ENCODE measurements at places on chromosomes 2 and 18.

- H3K4me1 ChIP-seq, result peaks cover 5% of the 10 kb centered on the region
- DNase-seq, result peak; percentile 41
- no peak overlapping the region for H3K4me3 ChIP-seq
- H3K36me3 ChIP-seq, result no peaks in the 10 kb centered on the region
- H3K27me3 ChIP-seq, result no peaks in the 10 kb centered on the region
- no peak overlapping the region for H3K27ac ChIP-seq
Observed at GRCh38 chr18:30088238-30089015, 954.1 kb downstream of the DSC3 start.

GRCh38 chr2:207078186-207078798 lies 87.5 kb downstream of the KLF7 start:
- peaks cover 56% of the 10 kb centered on the region for H3K36me3 ChIP-seq
- no peaks in the 10 kb centered on the region for H3K4me1 ChIP-seq
- H3K4me3 ChIP-seq, result no peak overlapping the region
- no peak for DNase-seq

GRCh38 chr2:65031341-65032018 lies 24.7 kb upstream of the CEP68 start:
- H3K4me1 ChIP-seq, result no peaks in the 10 kb centered on the region
- no peaks in the 10 kb centered on the region for H3K36me3 ChIP-seq
- H3K27me3 ChIP-seq, result no peaks in the 10 kb centered on the region
- no peak for DNase-seq
- H3K4me3 ChIP-seq, result no peak overlapping the region
- no peak overlapping the region for H3K27ac ChIP-seq

DNA sequence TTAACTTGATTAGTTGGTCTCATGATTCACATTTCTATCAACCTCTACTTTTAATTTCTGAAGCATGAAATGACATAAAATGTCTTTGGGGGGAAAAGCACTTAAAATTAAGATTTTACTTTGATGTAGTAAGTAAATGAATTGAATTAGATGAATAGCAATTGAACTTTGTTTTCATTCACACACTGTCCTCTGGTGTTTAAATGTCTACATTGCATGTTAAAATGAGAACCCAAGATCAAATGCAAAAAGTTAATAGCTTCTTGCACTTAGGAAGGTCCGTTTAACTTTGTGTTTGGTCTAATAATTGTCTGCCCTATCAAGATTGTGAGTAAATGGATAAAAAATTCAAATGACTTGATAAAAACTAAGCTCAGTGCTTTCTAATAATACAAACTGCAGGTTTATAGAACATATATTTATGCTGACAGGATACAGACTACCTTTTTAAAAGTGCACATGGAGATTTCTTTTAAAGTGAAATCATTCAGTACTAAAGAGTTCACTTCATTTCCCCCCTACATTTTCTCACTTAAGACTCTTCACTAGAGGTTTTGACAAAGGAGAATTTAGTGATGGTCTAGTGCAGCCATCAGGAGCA lies 156.2 kb upstream of the NABP1 start:
- no peak overlapping the region for H3K4me3 ChIP-seq
- no peaks in the 10 kb centered on the region for H3K27me3 ChIP-seq
- no peaks in the 10 kb centered on the region for H3K36me3 ChIP-seq
- no peak overlapping the region for H3K27ac ChIP-seq
- peak; percentile 17 for DNase-seq
- H3K4me1 ChIP-seq, result no peaks in the 10 kb centered on the region

GRCh38 chr2:231449503-231450054 lies 14.7 kb downstream of the NCL start:
- no peak overlapping the region for H3K27ac ChIP-seq
- H3K36me3 ChIP-seq, result peaks cover 18% of the 10 kb centered on the region
- no peak overlapping the region for H3K4me3 ChIP-seq
- no peaks in the 10 kb centered on the region for H3K27me3 ChIP-seq
- H3K4me1 ChIP-seq, result no peaks in the 10 kb centered on the region
- no peak for DNase-seq

DNA sequence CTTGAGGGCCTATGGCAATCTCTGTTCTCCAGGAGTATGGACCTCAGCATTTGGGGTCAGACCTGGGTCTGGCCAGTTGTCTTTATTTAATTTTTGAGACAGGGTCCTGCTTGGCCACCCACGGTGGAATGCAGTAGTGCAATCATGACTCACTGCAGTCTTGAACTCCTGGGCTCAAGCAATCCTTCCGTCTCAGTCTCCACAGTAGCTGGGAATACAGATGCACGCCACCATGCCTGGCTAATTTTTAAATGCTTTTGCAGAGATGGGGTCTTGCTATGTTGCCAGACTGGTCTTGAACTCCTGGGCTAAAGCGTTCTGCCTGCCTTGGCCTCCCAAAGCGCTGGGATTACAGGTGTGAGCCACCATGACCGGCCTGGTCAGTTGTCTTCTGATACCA lies 46.4 kb upstream of the INHBB start:
- no peaks in the 10 kb centered on the region for H3K27me3 ChIP-seq
- no peaks in the 10 kb centered on the region for H3K36me3 ChIP-seq
- H3K27ac ChIP-seq, result no peak overlapping the region
- peak; percentile 25 for DNase-seq

DNA sequence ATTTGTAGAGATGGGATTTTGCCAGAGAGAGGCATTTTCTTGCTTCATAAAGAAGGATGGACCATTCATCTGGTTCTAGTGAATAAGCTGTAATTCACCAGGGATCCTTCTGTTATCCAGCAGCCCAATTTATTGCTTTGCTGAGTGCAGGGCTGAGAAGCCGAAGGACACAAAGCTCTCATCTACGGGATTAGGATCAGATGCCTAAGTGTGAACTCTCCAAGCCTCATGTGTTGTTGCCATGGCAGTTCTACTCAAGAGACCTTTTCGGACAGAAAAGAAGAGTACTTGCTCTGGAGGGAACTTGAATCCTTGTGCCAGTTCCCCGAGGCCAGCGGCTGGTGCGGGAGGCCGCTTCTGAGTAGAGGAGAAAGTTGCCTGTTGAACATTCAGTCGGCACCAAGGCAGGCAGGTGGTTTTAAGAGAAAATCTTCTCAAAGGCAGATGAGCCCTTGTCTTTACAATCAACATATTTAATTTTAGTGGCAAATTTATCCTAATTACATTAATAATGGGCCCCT lies 38.4 kb upstream of the MBP start:
- H3K4me3 ChIP-seq, result no peak overlapping the region
- H3K36me3 ChIP-seq, result no peaks in the 10 kb centered on the region
- no peak for DNase-seq
- no peaks in the 10 kb centered on the region for H3K27me3 ChIP-seq
- peaks cover 6% of the 10 kb centered on the region for H3K4me1 ChIP-seq

DNA sequence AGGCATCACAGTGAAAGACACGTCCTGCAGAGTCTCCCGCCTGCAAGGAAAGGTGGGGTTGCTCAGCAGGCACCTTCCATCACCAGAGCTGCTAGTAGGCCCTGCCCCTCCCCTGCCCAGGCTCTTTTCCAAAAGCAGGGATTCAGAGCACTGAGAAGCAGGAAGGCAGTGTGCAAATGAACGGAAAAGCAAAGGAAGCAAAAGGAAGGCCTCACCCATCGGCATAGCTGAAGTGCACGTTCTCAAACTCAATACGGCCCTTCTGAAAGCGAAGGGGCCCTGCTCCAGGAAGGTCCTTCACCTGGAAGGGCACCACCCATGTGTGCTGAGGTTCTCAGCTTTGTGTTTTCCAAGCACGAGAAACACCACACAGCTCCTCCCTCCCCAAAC lies 5.7 kb downstream of the ABCB6 start:
- no peak overlapping the region for H3K27ac ChIP-seq
- no peaks in the 10 kb centered on the region for H3K27me3 ChIP-seq
- DNase-seq, result no peak

GRCh38 chr2:237118025-237118424 lies 32.3 kb downstream of the COPS8 start:
- no peaks in the 10 kb centered on the region for H3K36me3 ChIP-seq
- no peaks in the 10 kb centered on the region for H3K27me3 ChIP-seq
- no peak overlapping the region for H3K4me3 ChIP-seq
- H3K4me1 ChIP-seq, result no peaks in the 10 kb centered on the region
- peak; percentile 47 for DNase-seq
- no peak overlapping the region for H3K27ac ChIP-seq

GRCh38 chr2:14517731-14518130 lies 114.8 kb upstream of the LRATD1 start:
- no peak for DNase-seq
- no peak overlapping the region for H3K4me3 ChIP-seq
- H3K36me3 ChIP-seq, result no peaks in the 10 kb centered on the region
- no peaks in the 10 kb centered on the region for H3K27me3 ChIP-seq
- no peak overlapping the region for H3K27ac ChIP-seq

DNA sequence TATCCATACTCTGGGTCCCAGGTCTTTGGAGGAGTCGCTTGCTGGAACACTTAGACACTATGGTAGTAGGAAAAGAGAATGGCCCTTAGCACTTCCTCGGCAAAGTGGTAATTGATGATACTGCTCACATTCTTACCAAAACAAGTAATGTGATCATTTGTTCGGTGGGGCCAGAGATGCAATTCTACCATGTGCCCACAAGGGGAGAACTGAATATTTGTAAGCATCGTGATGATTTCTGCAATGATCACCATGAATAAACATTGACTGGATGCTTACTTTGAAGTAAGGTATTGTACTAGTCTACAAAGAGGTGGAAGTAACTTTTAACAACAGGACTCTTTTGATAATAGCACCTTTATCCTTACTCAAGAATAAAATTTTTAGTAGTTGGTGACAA lies 109.7 kb downstream of the CD8B2 start:
- no peaks in the 10 kb centered on the region for H3K36me3 ChIP-seq
- no peaks in the 10 kb centered on the region for H3K4me1 ChIP-seq
- no peaks in the 10 kb centered on the region for H3K27me3 ChIP-seq
- no peak overlapping the region for H3K4me3 ChIP-seq

DNA sequence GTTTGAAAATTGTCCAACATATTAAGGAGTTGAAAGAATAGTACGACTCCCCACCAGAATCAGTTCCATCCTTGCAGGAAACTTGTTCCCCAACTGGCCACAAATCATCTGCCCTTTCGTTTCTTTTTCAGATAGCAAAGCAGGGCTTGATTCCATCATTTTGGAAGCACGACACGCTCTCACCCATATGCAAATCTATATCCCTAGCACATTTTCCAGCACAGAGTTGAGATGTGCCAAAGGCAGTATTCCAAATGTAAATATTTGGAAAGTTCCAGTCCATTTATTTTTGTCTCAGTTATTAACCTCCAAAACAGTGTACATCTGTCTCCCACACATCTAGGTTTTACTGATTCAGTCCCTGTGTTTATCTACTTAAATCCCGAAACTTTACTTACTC lies 128.8 kb upstream of the BCL2L11 start:
- H3K4me1 ChIP-seq, result no peaks in the 10 kb centered on the region
- H3K36me3 ChIP-seq, result no peaks in the 10 kb centered on the region
- no peak overlapping the region for H3K4me3 ChIP-seq
- DNase-seq, result no peak

- no peak overlapping the region for H3K4me3 ChIP-seq
- peak overlapping the region; percentile 27 for H3K27ac ChIP-seq
- peaks cover 33% of the 10 kb centered on the region for H3K4me1 ChIP-seq
- H3K27me3 ChIP-seq, result no peaks in the 10 kb centered on the region
- no peaks in the 10 kb centered on the region for H3K36me3 ChIP-seq
Observed at GRCh38 chr2:134232461-134232860, 21.4 kb upstream of the MGAT5 start.

- DNase-seq, result no peak
- H3K4me1 ChIP-seq, result peaks cover 5% of the 10 kb centered on the region
- H3K27me3 ChIP-seq, result no peaks in the 10 kb centered on the region
Observed at GRCh38 chr2:12047761-12048160, 301.3 kb downstream of the LPIN1 start.

DNA sequence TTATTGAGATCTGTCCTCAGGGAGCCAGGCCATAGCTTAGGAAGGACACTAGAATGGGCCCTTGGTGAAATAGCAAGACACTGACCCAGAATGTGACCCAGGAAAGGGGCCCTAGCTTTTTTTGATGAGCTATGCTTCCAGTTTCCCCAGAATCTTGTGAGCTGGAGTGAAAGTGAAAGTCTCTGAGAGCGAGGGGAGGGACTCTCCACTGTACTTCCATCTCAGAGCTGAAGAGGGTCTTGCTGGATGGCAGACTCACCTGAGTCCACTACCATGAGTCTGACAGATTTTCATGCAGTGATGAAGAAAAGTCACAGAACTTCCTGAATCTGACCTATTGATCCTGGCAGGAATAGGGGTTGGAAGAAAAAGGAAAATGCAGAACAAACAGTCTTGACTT lies 3.1 kb downstream of the ARHGAP25 start:
- no peaks in the 10 kb centered on the region for H3K36me3 ChIP-seq
- H3K4me1 ChIP-seq, result peaks cover 10% of the 10 kb centered on the region

GRCh38 chr2:27754138-27754588 lies 17.4 kb upstream of the MRPL33 start:
- peak; percentile 51 for DNase-seq
- no peak overlapping the region for H3K4me3 ChIP-seq
- H3K27ac ChIP-seq, result no peak overlapping the region
- H3K36me3 ChIP-seq, result no peaks in the 10 kb centered on the region
- no peaks in the 10 kb centered on the region for H3K4me1 ChIP-seq
- no peaks in the 10 kb centered on the region for H3K27me3 ChIP-seq

- H3K4me3 ChIP-seq, result no peak overlapping the region
- no peak for DNase-seq
- no peaks in the 10 kb centered on the region for H3K4me1 ChIP-seq
- H3K27ac ChIP-seq, result no peak overlapping the region
- H3K27me3 ChIP-seq, result peaks cover 20% of the 10 kb centered on the region
Observed at GRCh38 chr18:37361335-37362157, 204.1 kb downstream of the CELF4 start.

GRCh38 chr2:159129824-159130223 lies 156.7 kb downstream of the WDSUB1 start:
- no peaks in the 10 kb centered on the region for H3K36me3 ChIP-seq
- H3K4me3 ChIP-seq, result no peak overlapping the region
- H3K4me1 ChIP-seq, result peaks cover 54% of the 10 kb centered on the region
- H3K27me3 ChIP-seq, result no peaks in the 10 kb centered on the region
- H3K27ac ChIP-seq, result peak overlapping the region; percentile 42

- no peaks in the 10 kb centered on the region for H3K27me3 ChIP-seq
- no peaks in the 10 kb centered on the region for H3K36me3 ChIP-seq
- no peak overlapping the region for H3K27ac ChIP-seq
- no peaks in the 10 kb centered on the region for H3K4me1 ChIP-seq
Observed at GRCh38 chr2:203730076-203730729, 23.8 kb downstream of the CD28 start.

DNA sequence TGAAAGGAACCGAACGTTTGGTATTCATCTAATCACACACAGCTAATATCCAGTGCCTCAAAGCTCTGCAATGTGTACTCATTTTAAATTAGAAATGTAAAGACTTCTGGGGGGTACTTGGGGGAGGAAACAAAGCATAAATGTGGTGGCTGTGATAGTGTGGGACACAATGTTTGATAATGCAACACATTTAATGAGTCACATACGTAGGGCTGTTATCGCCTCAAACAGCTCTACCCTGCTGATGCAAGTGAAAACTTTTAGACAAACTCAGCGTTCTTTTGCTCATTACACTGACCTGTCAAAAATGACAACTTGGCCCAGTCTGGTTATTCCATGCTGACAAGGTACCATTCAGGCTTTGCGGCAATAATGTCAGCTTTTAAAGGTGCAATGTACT lies 1227.1 kb upstream of the CELF4 start:
- no peak overlapping the region for H3K4me3 ChIP-seq
- DNase-seq, result no peak
- H3K4me1 ChIP-seq, result no peaks in the 10 kb centered on the region
- H3K27me3 ChIP-seq, result no peaks in the 10 kb centered on the region
- no peaks in the 10 kb centered on the region for H3K36me3 ChIP-seq

GRCh38 chr2:68519236-68519635 lies 51.9 kb downstream of the APLF start:
- no peaks in the 10 kb centered on the region for H3K27me3 ChIP-seq
- no peak overlapping the region for H3K27ac ChIP-seq
- no peaks in the 10 kb centered on the region for H3K4me1 ChIP-seq
- DNase-seq, result no peak

GRCh38 chr18:48393776-48394175 lies 15.4 kb downstream of the ZBTB7C start:
- H3K4me3 ChIP-seq, result no peak overlapping the region
- no peaks in the 10 kb centered on the region for H3K36me3 ChIP-seq
- H3K27me3 ChIP-seq, result peaks cover 31% of the 10 kb centered on the region
- no peak overlapping the region for H3K27ac ChIP-seq
- DNase-seq, result no peak
